ENCODE measurements at places on chromosomes 11 and 22.

DNA sequence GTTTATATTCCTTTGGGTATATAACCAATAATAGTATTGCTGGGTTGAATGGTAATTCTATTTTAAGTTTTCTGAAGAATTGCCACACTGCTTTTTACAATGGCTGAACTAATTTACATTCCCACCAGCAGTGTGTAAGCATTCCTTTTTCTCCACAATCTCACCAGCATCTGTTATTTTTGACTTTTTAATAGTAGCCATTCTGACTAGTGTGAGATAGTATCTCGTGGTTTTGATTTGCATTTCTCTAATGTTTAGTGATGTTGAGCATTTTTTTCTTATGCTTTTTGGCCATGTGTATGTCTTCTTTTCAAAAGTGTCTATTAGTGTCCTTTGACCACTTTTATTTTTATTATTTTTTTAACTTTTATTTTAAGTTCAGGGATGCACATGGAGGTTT, 275.3 kb downstream of the METTL15 start:
- no peak for DNase-seq

GRCh38 chr11:73980001-73980961, 2.4 kb downstream of the UCP2 start:
- DNase-seq = peak; percentile 62

- no peak for DNase-seq
These were observed 30.9 kb downstream of the CHEK2 start for GRCh38 chr22:28710576-28711191.

DNA sequence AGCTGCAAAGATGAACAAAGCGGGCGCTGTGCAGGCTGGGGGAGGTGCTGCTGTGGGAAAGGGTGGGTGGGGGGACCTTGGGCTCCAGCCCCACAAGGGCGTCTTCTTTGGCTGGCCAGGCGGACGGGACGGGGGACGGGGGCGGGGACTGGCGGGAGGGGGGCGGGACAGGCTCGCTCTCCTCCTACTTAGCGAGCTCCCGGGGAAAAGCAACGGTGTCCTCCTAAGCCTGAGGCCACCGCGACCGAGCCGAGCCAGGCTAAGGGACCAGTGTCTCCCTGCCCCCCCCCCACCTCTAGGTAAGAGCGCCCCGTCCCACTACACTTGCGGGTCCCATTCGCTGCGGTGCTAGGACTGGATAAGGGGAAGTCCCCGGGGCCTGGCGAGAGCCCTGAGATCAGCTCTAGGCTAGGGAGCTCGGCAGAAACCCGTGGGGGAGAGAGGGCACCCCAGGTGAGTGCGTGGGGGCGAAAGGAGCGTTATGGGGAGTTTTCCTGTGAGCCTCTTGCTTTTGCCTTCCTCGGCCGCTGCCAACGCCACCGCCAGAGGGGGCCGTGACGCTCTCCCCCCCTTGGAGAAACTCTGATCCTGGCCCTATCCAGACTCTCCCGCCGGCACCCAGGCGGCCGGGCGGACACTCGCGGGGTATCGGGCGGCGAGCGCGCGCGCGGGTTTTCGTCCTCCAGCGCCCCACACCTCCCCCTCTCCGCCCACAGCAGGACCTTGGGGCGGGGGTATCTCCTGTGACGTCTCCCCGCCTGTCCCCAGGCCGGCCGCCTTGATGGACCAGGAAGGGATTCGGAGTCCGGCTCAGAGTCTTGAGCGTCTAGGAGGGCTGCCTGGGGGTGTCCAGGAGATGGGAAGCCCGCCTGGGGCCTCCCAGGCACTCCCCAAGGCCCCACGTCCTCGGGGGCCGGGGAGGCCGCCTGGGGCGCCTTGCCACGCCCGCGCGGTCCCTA, at the start of gene PHLDB1:
Gene PHLDB1, plus strand, starts transcription at position 215 of the 959 bp plus-strand sequence. CDS start 6,222 bp downstream, outside the sequence.
- DNase-seq = no peak

GRCh38 chr11:10603721-10604297, 35.3 kb upstream of the LYVE1 start:
- no peak for DNase-seq

DNA sequence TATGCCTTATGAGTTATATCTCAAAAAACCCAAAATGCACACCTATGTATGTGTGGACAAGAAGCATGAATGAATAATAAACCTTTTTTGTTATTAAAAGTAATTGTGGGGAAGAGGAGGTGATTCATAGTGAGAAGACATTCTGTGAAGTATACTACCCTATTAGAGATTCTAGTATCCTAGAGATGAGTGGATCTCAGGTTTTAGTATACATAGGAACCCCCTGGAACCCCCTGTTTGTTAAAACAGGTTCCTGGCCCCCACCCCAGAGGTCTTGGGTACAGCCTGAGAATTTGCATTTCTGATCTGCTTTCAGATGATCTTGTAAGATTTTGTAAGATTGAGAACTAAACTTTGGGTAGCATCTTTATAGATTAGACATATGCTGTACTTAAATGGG, 17.5 kb downstream of the NUCB2 start:
- DNase-seq = no peak

DNA sequence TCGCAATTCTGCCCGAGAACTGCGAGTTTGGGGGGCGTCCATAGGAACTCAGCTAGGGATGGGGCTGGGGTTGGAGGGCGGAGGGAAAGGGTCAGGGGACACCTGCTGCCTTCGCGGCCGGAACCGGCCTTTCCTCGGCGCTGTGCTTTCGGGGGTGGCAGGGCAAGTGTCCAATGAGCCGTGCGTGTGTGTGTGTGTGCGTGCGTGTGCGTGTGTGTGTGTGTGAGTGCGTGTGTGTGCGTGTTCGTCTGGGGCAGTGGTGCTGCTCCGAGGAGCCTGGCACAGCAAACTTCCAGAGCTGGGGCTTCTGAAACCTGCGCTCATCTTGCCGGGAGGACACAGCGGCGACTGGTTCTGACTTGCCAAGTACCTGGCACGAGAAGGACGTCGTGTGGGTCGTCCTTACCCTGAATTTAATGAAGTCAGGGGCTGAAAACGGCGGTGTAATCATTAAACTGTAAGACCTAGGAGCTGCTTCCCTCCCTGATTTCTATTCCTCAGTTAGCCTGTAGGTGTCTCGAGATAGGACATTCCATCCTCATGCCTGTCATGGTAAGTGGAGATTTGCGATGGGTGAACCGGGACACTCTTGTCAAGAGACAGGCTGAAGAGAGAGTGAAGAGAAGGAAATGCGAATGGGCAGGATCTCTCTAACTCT, 27.0 kb upstream of the AMOTL1 start:
- no peak for DNase-seq
